DMS79 treated with DMSO at 0.1 percent for 48 hours (cell line): ENCODE measurements at places on chromosomes 3 and 15.

GRCh38 chr3:158849757-158850156 lies 47.9 kb downstream of the MFSD1 start:
- DNase-seq = no peak

DNA sequence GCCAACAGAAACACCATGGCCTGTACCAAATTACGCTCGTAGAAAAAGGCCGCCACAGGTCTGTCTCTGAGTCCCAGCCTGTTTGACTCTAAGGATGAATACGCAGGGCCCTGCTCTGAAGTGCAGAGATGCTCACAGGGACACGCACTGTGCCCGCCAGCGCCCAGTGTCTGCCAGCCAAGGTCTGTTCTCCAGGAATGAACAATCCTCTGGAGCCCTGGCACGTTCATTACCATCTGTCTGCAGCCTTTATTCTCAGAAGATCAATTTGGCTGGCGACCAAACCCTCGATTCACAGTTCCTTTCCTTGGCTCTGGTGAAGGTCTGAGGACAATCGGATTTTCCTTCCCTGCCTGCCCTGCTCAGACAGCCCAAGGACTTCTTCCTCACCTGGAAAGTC lies 66.3 kb downstream of the NIPA2 start:
- DNase-seq = peak; percentile 66

DNA sequence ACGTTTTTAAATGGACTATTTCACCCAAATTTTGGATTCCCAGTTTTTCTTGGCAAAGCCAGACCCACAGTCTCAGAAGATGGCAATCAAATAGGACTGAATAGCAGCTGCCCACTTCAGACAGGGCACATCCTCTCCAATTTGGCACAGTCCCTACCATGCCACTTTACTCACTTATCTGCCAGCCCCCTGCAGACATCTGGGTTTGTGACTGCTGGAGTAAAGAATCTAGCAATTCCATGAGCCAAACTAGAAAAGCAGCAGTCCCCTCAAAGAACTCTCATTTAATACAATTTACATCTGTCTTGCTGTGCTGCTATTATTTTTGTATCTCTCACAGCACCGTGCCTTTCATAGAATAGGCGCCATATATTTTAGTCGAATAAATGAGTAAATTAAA lies 16.0 kb upstream of the LRRN1 start:
- DNase-seq = no peak

- DNase-seq = no peak
Measured at GRCh38 chr3:4823385-4823784, 155.9 kb upstream of the BHLHE40 start.

- peak; percentile 1 for DNase-seq
Measured at GRCh38 chr15:90062973-90063769, 39.1 kb downstream of the IDH2 start.

GRCh38 chr3:120344349-120344748 lies 4.8 kb downstream of the LRRC58 start:
- no peak for DNase-seq

GRCh38 chr3:69847303-69847702 lies 108.0 kb downstream of the MITF start:
- no peak for DNase-seq

DNA sequence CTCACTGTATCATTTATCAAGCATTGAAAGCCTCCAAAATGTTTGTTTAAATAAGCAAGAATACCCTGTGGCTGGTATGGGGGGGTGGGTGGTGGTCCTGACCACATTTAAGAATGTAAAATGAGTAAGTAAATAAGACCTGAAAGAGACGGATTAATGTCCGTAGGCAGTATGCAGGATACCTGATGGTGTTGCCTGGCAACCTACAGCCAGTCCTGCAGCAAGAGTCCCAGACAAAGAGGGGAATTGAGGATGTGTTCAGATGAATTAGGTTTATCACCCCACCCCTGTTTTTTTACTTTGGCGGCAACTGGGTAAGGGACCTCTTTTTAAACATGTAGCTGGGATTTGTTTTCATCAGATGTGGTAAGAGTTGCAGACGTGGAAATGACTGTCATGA lies 99.8 kb upstream of the BFSP2 start:
- no peak for DNase-seq

DNA sequence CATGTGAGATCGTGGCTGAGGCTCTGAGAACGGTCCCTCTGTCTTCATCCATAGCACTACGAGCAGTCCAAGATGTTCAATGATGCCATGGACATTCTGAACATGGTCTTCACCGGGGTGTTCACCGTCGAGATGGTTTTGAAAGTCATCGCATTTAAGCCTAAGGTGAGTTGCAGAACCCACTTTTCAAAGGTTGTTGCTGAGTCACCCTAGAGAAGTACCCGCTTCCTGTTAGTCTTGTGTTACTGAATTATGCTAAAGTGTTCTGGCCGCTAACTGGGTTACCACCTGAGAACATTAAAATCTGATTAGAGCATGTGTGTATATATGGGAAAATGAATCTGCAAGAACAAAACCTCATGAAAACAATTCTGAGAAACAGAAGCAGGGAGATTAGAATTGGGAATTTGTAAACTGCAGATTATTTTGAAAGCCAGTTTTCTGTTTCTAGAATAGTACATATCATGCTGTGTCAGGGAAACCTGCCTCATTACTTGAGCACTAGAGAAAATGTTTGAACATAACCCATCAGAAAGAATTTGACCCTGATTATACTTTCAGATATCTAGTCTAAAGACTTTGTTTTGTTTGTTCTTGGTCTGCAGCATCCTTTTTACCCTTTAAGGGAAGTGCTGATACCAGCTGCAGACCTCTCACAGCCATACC lies 92.6 kb downstream of the CHDH start:
- DNase-seq = peak; percentile 6

GRCh38 chr15:55673287-55673686 lies 69.7 kb downstream of the PRTG start:
- no peak for DNase-seq

GRCh38 chr15:30974112-30974511 lies 17.3 kb downstream of the MTMR10 start:
- DNase-seq = no peak

DNA sequence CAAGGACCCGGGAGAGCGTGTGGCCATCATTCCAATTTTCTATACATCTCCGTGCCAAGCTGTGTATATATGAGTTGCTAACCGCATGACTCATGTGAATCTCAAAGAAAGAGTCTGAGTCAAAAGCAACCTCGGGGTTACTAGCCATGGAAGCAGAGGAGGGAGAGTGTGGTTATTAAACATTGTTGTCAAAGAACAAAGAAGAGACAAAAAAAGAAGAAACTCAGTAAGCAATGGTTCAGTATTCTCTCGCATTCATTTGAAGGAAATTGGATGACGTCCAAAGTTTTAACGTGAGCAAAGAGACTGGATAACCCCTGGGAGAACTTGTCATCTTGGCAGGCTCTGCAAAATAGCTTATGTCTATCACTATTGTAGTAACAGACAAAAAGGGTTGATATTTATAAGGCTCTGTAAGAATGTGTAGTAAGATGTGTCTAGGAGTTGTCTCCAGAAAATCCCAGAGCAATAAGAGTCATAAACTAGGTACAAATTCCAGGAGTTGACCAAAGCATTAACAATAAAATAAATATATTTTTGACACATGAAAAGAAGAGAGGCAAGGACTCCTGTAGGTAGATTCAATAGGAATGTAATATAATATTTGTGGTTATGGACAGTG lies 52.8 kb upstream of the GRM7 start:
- DNase-seq = no peak

DNA sequence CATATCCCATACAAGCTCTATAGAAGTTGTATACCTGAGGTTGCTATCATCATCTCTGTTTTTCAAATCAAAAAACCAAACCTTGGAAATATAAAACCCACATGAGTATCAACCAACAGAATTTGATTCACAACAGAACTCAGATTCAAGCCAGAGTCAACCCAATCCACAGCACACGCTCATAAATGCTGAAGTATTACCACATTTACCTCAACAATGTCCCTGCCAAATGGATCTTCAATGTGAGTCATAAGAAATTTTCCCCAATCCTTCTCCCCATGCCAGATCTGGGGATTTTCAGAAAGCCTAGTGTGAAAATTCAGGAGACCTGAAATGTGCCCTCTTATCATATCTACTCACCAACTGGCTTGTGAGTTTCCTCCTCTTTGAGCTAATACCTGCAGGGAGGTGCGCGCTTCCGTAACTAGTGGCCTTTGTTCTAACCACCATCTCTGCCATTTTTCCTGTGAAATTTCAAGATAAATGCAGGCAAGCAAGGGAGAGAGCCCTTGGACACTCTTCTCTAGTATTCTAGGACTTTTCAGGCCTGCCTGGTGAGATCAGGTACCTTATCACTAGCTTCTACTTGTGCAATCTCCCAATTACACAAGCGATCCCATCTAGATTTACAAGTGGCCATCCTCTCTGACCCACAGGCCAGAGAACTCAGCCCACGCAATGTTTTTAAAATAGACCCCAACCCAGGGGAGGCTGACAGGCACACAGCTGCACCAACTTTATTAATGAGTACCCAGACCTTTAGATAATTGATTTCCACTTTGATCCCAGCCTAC lies 1076.9 kb upstream of the CFAP20DC start:
- DNase-seq = no peak

- DNase-seq = peak; percentile 38
Measured at GRCh38 chr15:44775953-44776352, 39.6 kb downstream of the TRIM69 start.

GRCh38 chr3:147426931-147427330 lies 17.8 kb downstream of the ZIC1 start:
- no peak for DNase-seq

DNA sequence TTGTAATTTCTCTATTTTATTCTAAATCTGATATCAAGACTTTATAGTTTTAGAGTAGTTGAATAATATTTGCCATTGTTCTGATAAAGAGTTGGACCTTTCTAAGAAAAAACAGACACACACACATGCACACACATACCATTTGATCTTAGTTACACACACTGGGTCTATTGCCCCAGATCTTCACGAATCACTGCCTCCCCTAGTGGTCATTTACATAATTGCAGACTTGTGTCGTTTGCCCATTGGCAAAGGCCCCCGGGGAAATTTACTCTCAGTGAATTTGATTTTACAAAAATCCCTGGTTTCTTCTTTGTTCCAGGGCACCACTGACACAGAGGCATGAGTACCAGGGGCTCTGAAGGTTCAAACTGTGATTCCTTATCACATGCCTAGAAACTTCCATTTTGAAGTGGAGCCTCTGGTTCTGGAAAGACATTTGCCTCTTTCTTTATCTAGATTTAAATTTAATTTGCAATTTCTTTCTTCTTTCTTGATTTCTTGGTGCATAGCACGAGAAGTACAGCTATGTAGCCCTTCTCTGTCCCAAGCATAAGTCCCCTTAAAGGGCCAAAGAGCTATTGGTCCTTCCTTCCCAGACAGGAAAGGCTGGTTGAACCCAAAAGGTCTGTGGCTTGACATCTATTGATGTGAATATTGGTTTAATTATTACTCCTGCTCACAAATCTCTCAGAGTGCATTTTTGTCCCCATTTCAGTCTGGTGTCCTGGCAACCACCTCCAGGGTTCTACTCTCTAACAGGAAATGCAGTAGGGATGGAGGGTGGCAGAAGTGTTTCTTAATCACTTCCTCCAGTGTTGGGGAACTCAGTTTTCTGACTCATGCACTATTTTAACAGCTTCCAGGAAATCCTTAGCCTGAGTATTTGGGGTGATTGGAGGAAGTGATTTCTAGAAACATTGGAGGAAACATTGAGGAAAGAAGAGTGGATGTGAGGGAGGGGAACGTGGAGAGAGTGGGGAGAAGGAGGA lies 32.4 kb upstream of the SLC6A11 start:
- no peak for DNase-seq

- DNase-seq = no peak
Measured at GRCh38 chr3:29677421-29677820, 396.6 kb downstream of the RBMS3 start.

DNA sequence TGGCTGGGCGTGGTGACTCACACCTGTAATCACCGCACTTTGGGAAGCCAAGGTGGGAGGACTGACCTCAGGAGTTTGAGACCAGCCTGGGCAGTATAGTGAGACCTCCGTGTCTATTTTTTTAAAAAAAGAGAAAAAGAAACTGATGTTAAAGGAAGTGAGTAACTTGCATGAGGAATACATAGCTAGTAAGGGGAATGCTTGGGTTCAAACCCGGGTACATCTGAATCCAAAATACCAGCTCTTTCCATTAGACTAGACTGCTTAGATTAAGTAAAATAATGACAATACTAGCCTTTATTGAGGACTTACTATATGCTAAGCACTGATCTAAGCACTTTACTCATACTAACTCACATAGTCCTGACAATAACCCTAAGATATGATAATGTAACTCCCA lies 22.4 kb downstream of the TM4SF4 start:
- no peak for DNase-seq

DNA sequence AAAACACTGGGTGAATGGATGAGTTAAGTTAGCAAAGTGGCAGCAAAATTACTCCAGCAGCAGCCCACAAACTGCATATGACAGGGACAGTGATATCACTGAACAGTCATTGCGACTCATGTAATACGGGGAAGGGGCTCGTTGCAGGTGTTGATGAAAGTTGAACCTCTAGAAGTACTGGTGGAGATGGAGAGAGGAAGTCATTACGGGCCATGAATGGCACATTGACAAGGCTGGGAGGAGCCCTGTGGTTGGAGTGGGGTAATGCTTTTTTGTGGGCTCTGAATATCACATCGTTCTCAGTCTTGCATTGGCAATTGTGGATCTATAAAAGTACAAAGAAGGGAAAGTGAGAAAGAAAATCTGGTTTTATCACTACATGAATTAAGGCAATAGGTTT lies 278.1 kb downstream of the ZPLD1 start:
- DNase-seq = no peak

DNA sequence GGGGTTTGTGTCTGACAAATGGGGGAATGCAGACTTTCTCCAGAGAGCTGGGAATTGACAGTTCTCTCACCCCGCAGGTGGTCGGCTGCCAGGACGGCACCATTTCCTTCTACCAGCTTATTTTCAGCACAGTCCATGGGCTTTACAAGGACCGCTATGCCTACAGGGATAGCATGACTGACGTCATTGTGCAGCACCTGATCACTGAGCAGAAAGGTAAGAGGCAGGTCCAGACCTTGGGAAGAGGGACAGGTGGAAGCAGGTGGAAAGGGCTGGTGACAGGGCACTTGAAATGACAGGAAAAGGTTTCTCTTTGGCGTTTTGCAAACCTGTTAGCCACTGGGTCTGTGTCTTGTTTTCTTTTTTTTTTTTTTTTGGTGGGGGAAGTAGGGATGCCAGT lies 36.6 kb downstream of the IFT122 start:
- DNase-seq = no peak

- no peak for DNase-seq
Measured at GRCh38 chr15:81897057-81897677, 148.7 kb downstream of the MEX3B start.

DNA sequence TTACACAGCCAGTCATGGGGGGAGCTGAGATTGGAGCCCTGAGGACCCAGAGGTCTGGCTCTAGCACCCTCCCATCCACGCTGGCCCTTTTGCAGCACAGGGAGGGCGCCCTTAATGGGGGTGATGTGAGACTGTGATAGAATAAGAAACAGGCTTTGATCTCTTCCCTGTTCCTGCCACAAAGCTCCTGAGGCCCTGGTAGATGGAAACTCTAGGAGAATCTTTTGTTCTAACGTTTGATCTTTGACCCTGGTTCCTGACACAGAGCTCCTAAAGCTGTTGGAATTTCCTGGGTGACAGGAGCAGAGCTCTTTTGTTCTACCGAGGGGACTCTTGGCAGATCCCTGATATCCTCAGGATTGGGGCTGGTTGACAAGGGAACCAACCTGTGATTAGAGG lies 1.2 kb upstream of the UROC1 start:
- no peak for DNase-seq

- no peak for DNase-seq
Measured at GRCh38 chr3:130640027-130640426, 106.6 kb downstream of the PIK3R4 start.

GRCh38 chr15:31034152-31034551 lies 42.7 kb upstream of the MTMR10 start:
- no peak for DNase-seq

GRCh38 chr3:113556946-113557335 lies 24.6 kb downstream of the SIDT1 start:
- DNase-seq = no peak
